ENCODE measurements at places on chromosomes 13 and 19.

- no peak for DNase-seq
These were observed 440.9 kb downstream of the KLF5 start for GRCh38 chr13:73499695-73500094.

DNA sequence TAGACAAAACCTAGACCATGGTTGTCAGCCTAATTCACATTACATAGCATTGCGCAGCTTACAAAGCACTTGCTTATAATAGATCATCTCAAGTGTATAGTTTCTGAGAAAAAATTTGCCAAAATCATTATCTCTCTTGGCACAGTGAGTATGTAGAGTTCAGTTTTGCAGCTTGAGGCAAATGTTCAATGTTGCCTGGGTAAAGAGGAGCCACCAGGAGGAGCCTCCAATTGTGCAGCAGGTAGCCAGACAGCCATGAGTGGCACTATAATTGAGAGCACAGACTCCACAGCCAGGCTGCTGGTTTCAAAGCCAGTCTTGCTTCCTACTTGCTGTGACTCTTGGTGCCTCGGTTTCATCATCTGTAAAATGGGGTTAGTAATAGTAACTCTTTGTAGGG is 24.0 kb upstream of the OLFM4 start:
- DNase-seq = no peak

DNA sequence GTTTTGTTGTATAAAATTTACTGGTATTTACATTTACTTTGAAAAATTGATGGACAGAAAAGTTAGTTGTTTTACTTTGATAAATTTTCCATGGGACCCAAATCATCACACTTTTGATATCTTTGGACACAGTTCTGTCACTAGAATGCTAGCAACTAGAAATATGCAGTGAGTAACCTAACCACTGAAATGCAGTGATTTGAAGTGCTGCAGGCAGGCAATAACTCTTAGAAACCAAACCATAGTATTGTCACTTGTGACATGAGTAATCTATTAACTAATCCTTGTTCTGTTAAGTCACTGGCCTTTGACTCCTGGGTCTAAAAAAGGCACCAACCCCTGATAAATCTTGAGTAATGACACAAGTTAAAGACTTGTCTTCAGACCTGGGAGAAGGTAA is 620.0 kb upstream of the ATXN8OS start:
- DNase-seq = no peak

- DNase-seq = no peak
These were observed 62.0 kb downstream of the ABCC4 start for GRCh38 chr13:95239283-95239682.

DNA sequence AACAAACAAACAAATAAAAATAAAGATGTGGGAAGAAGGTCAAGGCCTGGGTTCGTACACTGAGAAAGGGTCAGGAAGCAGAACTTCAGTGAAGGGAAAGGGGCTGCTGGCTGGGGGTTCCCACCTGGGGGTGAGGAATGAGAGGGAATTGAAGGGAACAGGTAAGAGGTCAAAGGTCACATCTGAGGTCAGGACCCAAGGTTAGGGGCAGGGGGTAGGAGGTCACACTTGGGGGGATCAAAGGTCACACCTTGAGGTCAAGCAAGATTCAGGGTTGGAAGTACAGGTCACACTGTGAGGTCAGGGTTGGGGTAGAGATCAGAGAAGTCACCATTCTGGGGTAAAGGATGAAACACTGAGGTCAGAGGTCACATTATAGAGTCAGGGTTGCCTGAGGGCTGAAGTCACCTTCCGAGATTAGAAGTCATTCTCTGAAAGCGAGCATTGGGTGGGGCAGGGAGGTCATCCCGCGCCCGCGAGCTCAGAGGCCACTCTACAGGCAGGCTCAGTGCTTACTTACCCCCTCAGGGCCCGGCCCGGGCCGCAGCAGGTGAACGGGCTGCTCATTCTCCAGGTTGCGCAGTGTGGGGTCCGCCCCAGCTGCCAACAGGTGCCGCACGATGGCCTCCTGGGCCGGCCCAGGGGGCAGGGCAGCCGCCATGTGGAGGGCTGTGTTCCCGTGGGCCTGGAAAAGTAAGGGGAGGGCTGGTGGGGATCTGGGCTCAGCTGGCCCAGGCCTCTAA is 10.8 kb downstream of the NFKBID start:
- peak; percentile 28 for DNase-seq

- DNase-seq = no peak
These were observed 1.3 kb downstream of the KLK6 start for GRCh38 chr19:50967929-50968715.

GRCh38 chr19:4385291-4386040 is 14.9 kb downstream of the SH3GL1 start:
- DNase-seq = no peak

DNA sequence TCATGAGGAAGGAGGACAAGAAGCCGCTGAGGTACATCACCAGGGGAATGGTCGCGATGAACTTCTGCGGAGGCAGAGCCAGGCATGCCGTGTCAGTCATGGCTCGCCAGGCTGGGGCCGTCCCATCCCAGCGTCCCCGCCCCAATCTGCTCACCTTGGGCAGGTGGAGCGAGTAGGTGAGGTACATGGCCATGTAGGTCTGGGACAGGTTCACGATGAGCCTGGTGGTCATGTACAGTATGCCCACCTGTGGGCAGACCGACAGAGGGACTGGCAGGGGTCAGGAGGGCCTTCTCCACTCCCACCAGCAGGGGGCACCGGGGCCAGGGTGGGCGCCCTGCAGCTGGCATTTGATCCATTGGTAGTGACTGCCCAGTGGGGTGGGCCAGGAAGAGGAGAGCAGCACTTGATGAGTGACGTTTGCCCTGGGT is 8.3 kb downstream of the TEKTIP1 start:
- peak; percentile 74 for DNase-seq

GRCh38 chr19:31432201-31432810 is 83.1 kb upstream of the TSHZ3 start:
- no peak for DNase-seq

DNA sequence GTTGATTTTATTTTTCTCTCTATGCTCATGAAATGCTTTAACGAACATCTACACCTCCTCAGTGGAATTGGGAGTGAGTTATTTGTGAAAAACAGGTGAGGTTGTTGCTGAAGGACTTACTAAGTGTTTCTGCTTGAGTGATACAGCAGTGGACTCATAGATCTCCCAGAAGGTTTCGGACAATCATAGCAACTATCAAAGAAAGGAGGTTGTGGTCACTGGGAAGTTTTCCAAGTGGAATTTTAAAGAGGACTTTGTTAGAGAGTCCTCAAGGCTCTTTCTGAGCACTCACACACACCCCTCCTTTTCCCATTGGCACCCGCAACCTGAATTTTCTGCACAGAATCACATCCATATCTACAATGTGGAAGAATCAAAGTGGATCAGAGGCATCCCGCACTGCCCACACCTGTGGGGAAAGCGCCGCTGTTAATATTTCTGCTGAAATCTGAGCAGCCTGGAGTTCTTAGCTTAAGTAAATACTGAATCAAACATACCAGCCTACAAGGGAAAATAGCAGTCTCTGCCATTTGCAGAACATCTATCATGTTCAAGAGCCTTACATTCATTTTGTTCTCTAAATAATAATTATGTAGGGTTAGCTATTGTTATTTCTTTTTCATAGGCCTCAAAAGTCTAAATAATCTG is 719.4 kb downstream of the DIAPH3 start:
- no peak for DNase-seq

DNA sequence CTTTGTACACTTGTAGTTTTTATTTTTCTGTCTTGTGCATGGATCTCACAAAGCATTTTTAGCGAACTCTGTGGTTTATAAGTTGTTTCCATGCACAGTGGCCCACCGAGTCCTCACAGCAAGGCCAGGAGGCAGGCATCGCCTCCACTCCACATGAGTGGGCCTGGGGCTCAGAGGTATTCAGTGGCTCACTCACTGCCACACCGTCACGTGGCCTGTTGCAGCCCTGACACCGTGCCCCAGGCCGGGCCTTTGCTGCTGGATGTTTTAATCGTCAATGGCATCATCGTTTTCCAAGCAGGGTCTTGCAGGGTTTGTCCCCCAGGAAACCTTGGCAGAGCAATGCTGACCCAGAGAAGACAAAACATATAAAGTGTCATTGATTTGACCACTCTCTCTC is 59.8 kb downstream of the SPACA7 start:
- no peak for DNase-seq

DNA sequence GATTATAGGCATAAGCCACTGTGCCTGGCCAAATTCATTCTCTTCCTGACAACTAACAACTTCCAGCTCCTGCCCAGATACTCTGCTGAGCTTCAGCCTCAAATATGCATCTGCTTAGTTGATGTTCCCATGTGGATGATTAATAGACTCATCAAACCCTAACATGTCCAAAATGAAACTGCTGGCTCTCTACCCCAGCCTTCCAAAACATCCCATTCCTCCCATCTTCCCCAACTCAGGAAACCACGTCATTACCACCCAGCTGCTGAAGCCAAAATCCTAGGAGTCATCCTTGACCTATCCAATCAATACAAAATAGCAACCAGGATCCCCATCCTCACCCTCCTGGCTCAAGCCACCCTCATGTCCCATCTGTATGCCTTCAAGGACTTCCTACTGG is 20.9 kb downstream of the POU2F2 start:
- DNase-seq = no peak

GRCh38 chr13:51370811-51371210 is 31.3 kb downstream of the SERPINE3 start:
- no peak for DNase-seq

DNA sequence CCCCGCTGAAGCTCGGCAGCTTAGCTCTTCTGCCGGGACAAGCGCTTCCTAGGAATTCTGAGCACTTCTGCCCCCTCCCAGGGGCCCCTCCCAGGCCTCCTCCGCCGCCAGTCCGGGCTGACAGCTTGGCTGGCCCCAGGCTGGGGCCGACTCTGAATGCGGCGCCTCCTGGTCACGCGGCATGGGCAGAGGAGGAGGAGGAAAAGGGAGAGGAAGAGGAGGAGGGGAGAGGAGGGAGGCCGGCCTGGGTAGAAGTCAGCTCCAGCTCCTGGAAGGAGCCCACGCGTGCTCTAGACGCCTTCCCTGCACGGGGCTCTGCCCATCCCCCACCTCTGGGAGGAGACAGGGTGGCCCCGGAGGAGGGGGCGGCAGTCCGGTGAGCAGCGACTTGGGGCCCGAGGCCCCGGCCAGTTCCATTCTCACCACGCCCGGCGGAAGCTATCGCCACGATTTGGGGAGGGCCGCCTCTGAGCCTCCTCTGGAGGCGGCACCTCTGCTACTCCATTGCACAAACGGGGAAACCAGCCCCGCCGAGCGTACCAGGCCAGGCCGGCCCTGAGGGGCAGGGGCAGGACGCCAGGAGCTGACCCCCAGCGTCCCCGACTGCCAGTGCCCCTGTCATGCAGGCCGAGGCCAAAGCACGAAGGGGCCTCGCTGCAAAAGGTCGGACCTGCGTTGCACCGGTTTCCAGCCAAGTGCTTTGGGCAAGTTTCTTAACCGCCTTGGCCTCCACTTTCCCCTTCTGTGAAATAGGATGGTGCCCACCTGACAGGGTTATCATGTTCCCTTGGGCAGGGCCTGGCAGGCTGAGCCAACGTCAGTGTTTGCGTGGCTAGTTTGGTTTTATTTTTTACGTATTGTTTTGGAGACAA is 31.6 kb downstream of the CCNE1 start:
- peak; percentile 40 for DNase-seq

DNA sequence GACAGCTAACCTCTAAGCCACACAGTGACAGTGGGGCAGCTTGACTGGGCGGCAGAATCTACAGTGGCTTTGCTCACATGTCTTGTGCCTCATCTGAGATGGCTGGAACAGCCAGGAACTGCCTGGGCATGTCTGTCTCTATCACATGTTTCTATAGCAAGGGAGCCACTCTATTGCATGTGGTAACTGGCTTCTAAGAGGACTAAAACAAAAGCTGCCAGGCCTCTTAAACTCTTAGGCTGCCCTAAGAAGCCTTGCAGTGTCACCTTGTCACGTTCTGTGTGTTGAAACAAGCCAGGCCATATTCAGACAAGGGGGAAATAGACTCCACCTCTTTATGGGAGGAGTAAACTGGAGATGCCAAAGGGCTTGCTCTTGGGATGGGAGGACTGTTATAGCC is 122.9 kb upstream of the MAB21L1 start:
- DNase-seq = no peak

GRCh38 chr19:55256562-55257460 is 2.0 kb downstream of the PPP6R1 start:
- DNase-seq = no peak

DNA sequence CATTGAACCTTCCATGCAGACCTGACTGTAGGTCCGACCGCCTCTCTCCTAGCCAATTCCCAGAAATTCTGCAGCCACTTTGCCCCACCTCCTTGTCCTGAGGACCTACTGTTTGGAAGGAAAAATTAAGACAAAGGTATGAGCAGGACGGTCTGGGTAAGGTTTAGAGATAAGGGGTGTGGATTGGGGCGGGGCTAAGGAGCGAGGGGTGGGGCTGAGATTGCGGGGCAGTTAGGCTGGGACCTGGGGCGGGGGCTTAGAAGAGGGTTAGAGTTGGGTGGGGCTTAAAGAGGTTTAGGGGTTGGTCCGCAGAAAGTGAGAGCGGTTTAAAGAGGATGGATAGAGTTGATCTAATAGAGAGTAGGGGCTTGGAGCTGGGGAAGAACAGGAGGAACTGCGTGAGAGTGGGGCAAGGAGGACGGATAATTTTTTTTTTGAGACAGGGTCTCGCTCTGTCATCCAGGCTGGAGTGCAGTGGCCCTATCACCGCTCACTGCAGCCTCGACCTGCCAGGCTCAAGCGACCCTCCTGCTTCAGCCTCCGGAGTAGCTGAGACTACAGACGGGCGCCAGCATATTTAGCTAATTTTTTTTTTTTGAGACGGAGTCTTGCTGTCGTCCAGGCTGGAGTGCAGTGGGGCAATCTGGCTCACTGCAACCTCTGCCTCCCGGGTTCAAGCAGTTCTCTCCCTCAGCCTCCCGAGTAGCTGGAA is 1.7 kb upstream of the ZNF865 start:
- no peak for DNase-seq

GRCh38 chr13:65555962-65556361 is 1674.2 kb downstream of the PCDH9 start:
- no peak for DNase-seq

DNA sequence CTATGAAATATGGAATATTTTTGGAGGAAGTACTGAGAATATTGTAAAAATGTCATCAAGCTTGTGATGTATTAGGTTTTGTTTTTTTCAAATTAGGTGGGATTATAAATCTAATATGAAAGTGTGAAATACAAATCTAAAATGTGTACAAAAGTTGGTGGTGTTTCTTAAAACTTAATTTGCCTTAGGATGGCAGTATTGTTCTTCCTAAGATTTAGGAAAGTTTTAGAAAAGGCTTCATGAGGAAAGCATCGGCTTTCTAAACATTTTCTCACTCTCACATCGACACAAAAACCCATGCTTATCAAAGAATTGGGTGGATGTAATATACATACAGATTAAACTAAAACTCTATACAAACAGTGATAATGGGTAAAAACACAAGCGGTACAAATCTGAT is 972.0 kb upstream of the PCDH20 start:
- DNase-seq = no peak

DNA sequence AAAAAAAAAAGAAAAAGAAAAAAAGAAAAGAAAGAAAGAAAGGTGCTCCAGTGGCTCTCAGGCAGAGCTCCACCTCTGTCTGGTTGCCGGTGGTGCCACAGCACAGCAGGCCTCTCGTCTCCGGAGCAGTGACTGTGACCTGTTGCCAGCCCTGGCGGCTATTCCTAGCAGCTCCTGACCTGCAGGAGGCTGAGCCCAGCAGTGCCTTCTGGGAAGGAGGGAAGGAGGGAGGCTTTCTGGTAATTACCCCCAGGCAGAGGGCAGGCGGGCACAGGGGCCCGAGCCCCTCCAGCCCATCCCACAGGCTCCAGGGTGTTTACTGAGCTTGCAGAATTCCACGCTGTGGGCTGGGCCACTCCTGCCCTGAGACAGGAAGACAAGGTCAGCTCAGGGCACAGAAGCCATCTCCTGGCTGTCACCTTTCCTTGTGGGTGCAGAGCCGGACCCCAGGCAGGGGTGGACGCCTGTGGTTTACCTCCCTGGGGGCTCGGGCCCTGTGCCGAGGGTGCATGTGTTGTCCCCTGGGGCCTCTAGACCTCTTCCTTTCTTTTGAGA is 77.9 kb downstream of the GNG7 start:
- DNase-seq = no peak

Data from right cardiac atrium (tissue), 5 donors.